ENCODE measurements at places on chromosomes 6 and 20. TPM values are rescaled to one million over a fixed set of nuclear protein-coding genes. Genes with fewer than 3 reads are reported as not detected.

Gene EPPIN
- total RNA-seq = 0.24 TPM

GRCh38 chr6:153898360-153899059 lies 140.5 kb upstream of the OPRM1 start:
- no peak for DNase-seq
- H3K27ac ChIP-seq = no peak overlapping the region
- H3K4me3 ChIP-seq = no peak overlapping the region
- H3K36me3 ChIP-seq = no peaks in the 10 kb centered on the region

- H3K4me3 ChIP-seq = no peak overlapping the region
- H3K27me3 ChIP-seq = peaks cover 28% of the 10 kb centered on the region
- peaks cover 24% of the 10 kb centered on the region for H3K4me1 ChIP-seq
- no peaks in the 10 kb centered on the region for H3K36me3 ChIP-seq
These were observed 36.3 kb upstream of the PCMTD2 start for GRCh38 chr20:64219202-64219601.

DNA sequence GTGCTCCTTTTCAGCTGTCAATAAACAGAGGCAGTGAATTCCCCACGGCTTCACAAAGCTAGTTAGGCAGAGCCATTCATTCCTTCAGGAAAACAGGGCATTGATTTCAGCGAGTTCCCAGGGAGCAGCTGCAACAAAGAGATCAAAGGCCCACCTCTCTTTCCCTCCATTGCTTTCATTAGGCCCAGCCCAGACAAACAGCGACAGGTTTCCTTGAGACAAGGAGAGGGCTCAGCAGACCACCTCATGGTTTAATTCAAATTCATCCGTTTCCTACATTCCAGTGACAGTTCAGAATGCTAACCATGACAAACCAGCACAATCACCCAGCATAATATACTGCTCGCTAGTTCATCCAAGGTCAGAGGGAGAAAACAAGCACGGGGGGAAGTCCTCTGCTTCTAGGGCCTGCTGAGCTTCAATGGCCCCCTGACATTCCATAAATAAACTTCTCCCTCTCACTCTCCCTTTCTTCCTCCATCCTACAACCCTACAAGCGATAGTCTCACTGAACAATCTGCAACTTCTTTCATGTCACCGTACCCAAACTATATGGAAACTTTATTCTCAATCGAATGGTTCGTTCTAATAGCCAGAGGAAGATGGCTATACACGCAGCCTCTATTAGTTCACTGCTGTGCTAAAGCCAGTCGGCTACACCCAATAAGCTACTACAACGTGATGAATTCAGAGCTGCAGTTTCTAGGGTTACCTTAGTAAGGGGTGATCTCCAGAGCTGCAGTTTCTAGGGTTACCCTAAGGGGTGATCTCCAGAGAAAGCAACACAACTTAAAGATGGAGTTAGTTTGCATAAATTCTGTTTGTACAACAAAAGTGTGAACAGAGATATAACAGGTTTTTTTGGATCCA lies 34.7 kb downstream of the PLAGL1 start:
- peak overlapping the region; percentile 61 for H3K4me3 ChIP-seq
- no peaks in the 10 kb centered on the region for H3K36me3 ChIP-seq
- peaks cover 72% of the 10 kb centered on the region for H3K4me1 ChIP-seq
- H3K27ac ChIP-seq = peak overlapping the region; percentile 88

GRCh38 chr20:34389206-34389953 lies 26.3 kb downstream of the ITCH start:
- no peaks in the 10 kb centered on the region for H3K27me3 ChIP-seq
- peak overlapping the region; percentile 9 for H3K27ac ChIP-seq
- H3K4me1 ChIP-seq = peaks cover 34% of the 10 kb centered on the region
- no peak overlapping the region for H3K4me3 ChIP-seq

DNA sequence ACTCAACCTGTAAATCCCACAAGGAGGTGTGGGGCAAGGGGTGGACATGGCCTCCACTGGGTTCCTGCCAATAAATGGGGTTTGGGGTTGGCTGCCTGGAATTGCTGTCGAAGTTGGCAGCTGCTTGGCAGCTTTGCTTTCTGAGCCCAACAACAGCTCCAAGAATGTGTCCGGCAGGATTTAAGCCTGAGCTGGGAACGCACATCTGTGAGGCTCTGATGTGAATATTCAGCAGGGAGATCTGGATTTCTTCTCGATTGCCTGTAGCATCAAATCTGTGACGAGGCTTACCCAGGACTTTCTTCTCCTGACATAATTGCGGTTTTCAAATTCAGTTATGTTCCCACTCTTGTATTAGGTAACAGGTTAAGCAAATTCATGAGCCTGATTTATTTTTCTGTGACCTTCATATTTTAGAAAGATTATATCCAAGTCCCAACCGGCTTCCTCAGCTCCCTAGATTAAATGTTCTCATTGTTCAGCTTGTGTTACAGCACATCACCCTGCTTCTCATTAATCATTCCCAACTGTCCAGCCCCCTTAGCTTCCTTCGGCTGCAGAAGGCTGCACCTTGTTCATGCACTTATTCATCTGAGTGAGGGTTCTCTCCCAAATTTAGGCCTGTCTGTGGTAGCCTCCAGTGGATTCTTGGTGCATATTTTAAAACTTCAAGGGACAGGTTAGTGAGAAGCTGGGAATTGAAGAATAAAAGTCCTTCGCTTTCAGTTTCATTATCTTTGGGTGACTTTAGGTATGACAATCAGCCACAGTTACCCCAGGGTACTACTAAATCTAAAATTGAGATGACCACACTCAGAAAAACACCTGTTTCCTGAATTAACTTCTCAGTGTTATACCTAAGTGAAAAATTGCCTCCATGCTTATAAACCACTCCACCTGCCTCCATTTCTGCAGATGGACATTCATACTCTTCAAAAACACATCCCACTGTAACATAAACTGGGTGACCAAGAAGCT lies 310.0 kb downstream of the ESR1 start:
- no peak overlapping the region for H3K4me3 ChIP-seq
- no peaks in the 10 kb centered on the region for H3K27me3 ChIP-seq
- no peak overlapping the region for H3K27ac ChIP-seq

Gene BMP5
- 5.6 TPM for total RNA-seq

GRCh38 chr6:44021589-44022295 lies 105.5 kb downstream of the MRPL14 start:
- no peak overlapping the region for H3K4me3 ChIP-seq
- H3K27me3 ChIP-seq = peaks cover 7% of the 10 kb centered on the region
- no peaks in the 10 kb centered on the region for H3K36me3 ChIP-seq

Gene SCRT2
- total RNA-seq = not detected

DNA sequence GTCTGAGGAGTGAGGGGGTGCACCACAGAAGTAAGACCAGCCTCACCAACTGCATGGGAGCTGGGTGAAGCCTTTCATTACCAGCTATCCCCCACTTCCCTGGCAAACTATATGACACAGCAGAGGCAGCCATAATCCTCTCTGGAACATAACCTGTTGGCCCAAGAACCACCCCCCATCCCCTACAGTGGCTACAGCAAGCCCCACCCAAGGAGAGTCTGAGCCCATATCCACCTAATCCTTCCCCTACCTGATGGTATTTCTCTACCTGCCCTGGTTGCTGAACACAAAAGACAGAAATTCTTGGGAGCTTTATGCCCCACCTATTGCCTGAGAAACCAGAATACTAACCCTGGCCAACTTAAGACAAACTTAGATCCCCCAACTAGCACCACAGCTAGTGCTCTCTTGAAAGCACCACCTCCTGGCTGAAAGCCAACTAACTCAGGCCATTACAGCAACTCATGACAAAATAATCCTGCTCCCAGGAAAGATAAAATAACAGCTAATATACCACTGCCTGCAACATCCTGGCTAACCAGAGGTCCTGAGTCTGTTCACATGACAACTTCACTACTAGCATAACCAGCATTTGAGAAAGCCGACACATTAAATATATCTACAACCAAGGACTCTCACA lies 11.2 kb downstream of the RNGTT start:
- H3K4me3 ChIP-seq = no peak overlapping the region
- peaks cover 41% of the 10 kb centered on the region for H3K36me3 ChIP-seq
- no peak overlapping the region for H3K27ac ChIP-seq
- H3K27me3 ChIP-seq = no peaks in the 10 kb centered on the region

Data from type B pancreatic cell (in vitro differentiated cells).